Left ventricle myocardium superior (tissue), 1 donor: ENCODE measurements at places on chromosomes 11 and 22. TPM values are rescaled to one million over a fixed set of nuclear protein-coding genes. Genes with fewer than 3 reads are reported as not detected.
A peak's percentile ranks its signal among the peaks of the same experiment; 100 is the strongest.

DNA sequence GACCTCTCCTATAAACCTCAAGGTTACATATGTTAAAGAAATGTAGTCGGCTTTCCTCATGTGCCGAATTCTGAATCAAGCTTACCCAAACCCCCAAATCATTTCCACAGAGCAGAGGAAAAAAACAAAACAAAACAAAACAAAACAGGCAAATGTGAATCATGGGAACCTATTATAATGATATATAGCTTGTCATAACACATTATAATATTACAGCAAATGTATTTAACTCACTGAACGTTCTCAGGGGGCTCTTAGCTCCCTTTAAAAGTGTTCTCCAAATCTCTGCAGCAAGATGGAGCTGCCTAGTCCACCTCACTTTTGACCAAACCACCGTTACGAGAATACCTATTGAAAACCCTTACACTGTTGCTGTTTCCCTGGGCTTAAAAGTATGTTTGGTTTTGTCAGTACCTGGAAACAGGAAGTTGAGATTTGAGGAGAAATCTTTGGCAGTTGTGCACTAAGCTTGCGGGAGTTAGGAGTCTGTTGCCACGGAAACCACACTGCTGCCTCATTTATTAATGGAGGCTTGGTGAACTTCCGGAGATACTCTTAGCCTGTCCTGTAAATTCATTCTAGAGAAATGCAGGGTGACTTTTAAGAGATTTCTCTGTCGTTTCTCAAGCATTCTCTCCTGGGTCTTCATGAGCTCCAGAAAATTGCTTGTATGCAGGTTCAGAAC, 167.0 kb upstream of the RASSF10 start:
- DNase-seq = no peak

DNA sequence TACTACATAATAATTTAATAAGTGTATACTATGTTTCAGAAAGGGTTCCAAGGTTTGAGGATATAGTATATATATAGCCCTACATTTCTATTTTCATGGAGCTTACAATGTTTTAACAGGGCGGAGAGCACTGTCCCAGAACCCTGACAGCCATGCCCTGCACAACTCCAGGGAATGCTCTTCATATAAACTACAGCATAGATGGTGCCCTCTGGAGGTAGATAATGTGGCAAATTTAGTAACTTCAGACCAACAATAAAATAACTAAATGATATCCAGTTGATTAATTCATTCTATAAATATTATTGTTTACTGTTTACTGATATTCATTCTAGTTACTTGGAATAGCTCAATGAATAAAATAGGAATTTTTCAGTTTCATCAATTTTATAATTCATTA, 693.7 kb upstream of the CCDC179 start:
- DNase-seq = no peak

Gene BARX2
- total RNA-seq = not detected

- DNase-seq = no peak
Measured at GRCh38 chr11:85809863-85810262, 1.1 kb downstream of the SYTL2 start.

DNA sequence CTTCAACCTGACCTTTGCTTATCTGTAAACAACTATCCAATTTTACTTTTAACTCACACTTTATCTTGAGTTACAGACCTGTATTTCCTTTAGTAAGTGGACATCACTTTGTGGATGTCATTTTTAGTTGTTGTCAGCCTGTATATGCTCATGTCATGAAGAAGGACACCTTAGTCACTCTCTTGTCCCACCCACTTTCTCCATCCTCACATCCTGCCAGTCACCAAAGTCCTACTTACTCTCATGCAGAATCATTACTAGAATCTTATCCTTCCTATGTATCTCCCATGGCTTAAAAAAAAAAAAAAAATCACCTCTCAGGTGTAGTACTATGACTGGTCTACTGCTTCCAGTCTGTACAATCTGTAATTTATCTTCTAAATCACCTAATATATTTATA, 43.3 kb downstream of the SESN3 start:
- no peak for DNase-seq

Gene COA4
- total RNA-seq = 49.9 TPM

Gene ZNF143
- total RNA-seq = 22.4 TPM

- no peak for DNase-seq
Measured at GRCh38 chr11:1493650-1494244, 7.2 kb upstream of the MOB2 start.

DNA sequence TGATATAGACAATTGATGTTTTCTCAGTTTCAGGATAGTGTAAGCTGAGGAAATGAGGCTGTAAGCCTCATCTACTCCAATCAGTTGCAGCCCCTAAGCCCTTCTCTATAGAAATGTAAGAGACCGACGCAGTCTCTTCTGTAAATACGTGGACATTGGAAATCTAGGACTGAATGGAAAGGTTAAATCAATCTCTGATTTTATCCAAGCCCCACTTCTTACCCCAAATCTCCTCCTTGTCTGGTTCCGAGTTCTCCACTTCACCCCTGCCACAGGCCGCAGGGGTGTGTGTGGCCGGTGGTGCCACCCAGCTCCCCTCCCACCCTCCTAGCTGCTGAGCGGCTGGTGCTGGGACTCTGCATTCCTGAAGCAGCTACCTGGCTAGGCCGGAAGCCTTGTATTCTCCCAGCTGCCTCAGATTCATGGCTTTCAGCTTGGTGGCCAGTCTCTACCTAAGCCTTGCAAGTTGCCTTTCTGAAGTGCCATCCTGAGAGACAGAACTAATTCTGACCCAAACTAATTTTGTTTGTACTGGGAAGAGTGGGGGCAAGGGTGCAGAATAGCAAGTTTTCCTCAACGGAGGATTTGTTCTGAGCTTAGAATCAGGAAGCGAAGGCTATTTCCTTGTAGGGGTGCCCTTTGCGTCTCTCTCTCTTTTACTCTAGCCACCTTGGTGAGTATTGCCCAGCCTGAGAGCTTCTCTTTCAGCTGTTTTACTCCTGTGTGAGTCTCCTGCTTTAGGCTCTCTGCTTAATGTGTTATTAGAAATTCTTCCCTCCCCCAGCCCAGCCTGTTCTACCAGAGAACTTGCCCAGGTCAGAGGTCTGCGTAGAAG, 749 bp downstream of the VWA5A start:
- DNase-seq = peak; percentile 32

- DNase-seq = no peak
Measured at GRCh38 chr11:20310596-20311394, 52.7 kb upstream of the HTATIP2 start.

DNA sequence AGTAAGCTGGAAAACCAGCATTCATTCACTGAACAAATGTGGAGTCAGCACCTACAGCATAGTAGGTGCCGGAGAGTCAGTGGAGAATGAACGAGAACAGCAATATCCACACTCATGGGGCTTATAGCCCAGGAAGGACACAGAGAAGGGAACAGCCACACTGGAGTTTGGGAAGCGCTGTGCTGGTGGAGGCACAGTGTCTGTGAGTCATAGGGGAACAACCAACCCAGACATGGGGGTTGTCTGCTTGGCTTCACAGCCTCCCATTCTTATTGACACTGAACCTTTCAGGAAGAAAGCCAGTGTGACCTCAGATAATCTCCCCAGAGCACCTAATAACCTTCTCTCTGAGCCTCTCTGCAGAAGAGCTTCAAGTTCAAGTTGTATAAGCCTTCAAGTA, 56.6 kb upstream of the UBASH3B start:
- no peak for DNase-seq

- DNase-seq = no peak
Measured at GRCh38 chr22:19057539-19057938, 64.7 kb downstream of the DGCR2 start.

Gene SHANK2
- 0.32 TPM for total RNA-seq

Gene CEP126
- 1.0 TPM for total RNA-seq

Gene TMEM132A
- total RNA-seq = 5.9 TPM
